Muscle of leg (tissue), 16 donors: ENCODE measurements at places on chromosomes 2 and 18. TPM values are rescaled to one million over a fixed set of nuclear protein-coding genes. Genes with fewer than 3 reads are reported as not detected.

VWC2L gene
- total RNA-seq, result not detected

UGT1A4 gene
- not detected for total RNA-seq

MIB1 gene
- total RNA-seq, result 58.9 TPM

BUB1 gene
- 9.0 TPM for total RNA-seq

STARD6 gene
- 0.18 TPM for total RNA-seq

BOLA3 gene
- total RNA-seq, result 31.0 TPM

UGT1A9 gene
- total RNA-seq, result not detected

GLI2 gene
- total RNA-seq, result 6.2 TPM

DNAH7 gene
- total RNA-seq, result 0.31 TPM

CGREF1 gene
- total RNA-seq, result 6.7 TPM

KIAA2012 gene
- 0.31 TPM for total RNA-seq

SNTG2 gene
- total RNA-seq, result 0.31 TPM

ANKRD39 gene
- total RNA-seq, result 7.5 TPM
